ENCODE measurements at places on chromosomes 7 and 10.

GRCh38 chr10:48929413-48929990 is 10.1 kb downstream of the LRRC18 start:
- DNase-seq: no peak

- DNase-seq: no peak
These were observed 59.2 kb downstream of the HSPA12A start for GRCh38 chr10:116683166-116683565.

GRCh38 chr7:73894166-73894565 is 33.2 kb downstream of the TMEM270 start:
- no peak for DNase-seq

DNA sequence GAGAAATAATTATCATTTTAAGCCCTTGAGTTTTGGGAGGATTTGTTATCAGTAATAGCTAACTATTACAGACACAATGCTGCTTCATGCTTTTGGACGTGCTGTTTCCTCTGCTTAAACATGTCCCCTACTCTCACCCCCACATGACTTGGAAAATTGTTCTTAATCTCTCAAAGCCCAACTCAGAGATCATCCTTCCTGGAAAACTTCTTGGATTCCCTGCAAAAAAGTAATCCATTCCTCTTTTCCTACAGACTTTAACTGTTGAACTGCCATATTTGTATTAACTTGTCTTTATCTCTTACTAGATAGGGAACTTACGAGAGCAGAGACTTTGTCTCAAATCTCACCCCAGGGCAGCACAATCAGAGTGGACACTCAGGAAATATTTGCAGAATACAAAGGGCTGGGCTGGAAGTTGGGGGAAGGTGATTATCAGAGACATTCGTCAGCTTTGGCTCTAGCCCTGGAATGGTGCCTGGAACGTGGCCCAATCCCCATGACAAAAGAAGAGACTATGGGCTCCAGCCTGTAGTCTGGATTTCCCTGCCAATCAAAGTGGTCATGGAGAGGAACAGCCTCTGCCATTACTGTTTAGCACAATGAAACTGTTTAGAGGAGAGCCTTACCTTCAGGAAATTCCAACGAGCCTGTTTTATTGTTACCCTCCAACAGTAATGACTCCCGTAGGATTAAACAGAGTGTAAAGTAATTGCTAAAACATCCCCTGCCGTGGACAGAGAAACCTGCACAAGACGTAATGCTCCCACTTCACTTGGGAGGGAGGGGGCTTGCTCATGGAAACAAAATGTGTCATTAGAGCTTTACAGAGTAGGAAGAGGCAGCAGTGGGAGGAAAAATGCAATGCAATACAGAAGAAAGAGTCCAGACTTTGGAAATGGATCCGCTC is 140.4 kb upstream of the AUTS2 start:
- DNase-seq: no peak

Data from GM18507 (cell line).